Activated naive CD8-positive, alpha-beta T cell treated with anti-CD3 and anti-CD28 coated beads for 36 hours (primary cell): ENCODE measurements at places on chromosomes 3 and 15.

DNA sequence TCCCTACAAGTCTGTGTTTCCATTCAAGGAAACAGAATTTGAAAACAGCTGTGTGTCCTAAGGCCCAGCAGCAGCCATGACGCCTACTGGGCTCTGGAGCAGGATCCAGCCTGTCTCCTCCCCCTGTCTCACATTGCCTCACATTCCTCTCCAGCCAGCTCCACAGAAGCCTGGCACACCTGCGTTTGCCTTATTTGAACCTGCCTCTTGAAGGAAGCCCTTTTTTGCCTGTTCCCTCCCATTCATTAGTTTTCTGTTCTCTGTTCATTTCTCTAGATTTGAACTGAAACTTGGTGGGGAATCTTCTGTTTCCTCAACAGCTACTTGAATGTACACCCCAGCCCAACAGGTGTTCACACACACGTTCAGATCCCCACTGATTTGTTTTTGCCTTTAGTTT, 890.5 kb downstream of the TUSC7 start:
- DNase-seq: no peak
- H3K27me3 ChIP-seq: no peaks in the 10 kb centered on the region
- H3K4me3 ChIP-seq: no peak overlapping the region

DNA sequence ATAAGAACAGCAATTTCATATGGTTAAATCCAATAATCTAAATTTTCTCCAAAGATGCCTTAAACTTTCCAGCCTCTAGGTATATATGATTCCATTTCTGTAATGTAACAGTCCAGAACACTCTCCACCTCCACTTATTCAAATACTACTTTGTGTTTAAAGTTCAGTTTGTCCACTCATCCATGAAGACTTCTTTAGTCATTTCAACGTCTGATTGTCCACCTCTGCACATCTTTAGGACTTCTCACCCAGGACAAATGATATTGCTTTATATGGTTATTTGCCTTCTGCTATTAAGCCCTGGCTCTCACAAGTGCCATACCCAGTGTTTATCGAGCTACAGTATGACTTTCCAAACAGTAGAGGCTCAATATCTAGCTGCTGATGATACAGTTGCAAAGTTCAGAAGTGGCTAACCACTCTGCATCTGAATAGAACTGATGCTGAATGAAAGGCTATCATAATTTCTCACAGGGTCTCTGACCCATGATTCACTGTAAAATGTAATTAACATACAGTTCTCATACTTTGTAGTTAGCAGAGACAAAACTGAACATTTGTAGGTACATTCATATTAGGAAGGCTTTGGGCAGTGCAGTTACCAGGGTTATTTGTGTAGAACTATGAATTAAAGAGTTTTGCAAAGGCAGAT, 93.7 kb upstream of the MBNL1 start:
- H3K27ac ChIP-seq: no peak overlapping the region
- no peaks in the 10 kb centered on the region for H3K27me3 ChIP-seq
- no peak for DNase-seq
- no peak overlapping the region for H3K4me3 ChIP-seq
- H3K4me1 ChIP-seq: peaks cover 15% of the 10 kb centered on the region

DNA sequence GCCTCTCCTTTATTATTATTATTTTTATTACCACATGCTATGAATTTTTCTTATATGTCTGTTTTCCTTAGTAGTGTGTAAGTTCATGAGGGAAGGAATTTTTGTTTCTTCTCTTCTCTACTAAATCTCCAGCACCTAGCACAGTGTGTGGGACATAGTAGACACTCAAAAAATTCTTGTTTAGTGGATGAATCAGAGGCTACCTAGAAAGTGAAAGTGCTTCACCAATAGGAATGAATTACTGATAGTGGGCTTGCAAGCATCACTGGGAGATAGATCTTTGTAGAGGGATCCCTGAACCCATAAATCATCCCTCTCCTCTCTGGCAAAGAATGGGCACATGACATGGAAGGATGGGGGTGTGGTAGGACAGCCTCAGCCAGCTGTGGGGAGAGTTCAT, 8.5 kb downstream of the SPTBN5 start:
- peaks cover 7% of the 10 kb centered on the region for H3K27me3 ChIP-seq
- DNase-seq: no peak
- H3K4me3 ChIP-seq: no peak overlapping the region
- no peak overlapping the region for H3K27ac ChIP-seq
- no peaks in the 10 kb centered on the region for H3K36me3 ChIP-seq

DNA sequence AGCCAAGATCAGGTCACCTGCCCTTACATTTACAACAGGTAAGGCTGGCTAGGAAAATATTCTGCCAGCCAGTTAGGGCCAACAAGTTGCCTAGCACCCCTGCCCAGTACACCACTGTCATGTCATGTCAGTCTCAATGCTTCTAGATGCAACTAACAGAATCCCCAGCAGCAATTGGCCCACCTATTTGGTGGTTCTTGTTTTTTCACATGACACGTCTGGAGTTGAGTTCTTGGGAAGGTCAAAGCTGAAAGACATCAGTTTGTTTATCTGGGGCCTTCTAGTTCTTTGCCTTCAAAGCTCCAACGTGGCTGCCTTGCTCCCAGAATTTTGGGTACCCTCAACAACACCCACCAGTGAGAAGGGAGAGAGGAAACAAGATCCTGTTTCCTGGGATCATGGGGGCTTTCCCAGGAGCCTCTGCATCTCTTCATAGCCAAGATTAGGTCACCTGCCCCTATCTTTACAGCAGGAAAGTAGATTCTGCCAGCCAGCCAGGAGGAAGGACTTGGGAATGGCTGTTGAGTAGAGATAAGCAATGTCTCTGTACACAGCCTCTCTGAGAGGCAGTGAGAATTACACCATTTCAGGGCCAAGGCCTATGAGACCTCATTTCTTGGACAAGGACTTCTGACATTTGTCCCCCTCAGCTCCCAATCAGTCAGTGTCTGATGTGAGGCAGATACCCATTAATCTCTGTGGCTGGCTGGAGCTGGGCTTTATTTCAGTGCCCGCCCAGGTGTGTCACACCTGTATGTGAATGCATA, 8.6 kb downstream of the GPX1 start:
- no peak for DNase-seq
- no peak overlapping the region for H3K4me3 ChIP-seq
- H3K27ac ChIP-seq: no peak overlapping the region
- H3K4me1 ChIP-seq: peaks cover 9% of the 10 kb centered on the region
- peaks cover 4% of the 10 kb centered on the region for H3K36me3 ChIP-seq

- peaks cover 3% of the 10 kb centered on the region for H3K27me3 ChIP-seq
- peak overlapping the region; percentile 30 for H3K4me3 ChIP-seq
- peak; percentile 91 for DNase-seq
- H3K27ac ChIP-seq: peak overlapping the region; percentile 78
These were observed 217.0 kb upstream of the ICE2 start for GRCh38 chr15:60695713-60696522.

DNA sequence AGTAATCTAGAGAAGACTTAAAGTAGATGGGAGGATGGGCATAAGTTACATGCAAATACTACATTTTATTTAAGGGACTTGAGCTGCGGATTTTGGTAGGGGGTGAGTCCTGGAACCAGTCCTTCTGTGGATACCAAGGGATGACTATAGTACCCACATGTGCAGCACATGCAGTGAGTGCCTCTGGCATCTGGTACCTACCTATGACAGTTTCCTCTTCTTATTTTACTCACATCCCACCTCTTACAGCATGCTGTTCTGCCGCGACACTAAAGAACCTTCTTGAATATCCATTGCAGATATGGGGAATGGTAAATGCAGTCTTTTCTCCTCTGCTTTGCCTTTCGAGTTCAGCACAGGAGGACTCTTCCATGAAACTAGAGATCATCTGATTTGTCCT, 1.7 kb downstream of the TSEN2 start:
- H3K4me1 ChIP-seq: peaks cover 36% of the 10 kb centered on the region
- H3K27ac ChIP-seq: no peak overlapping the region
- H3K27me3 ChIP-seq: no peaks in the 10 kb centered on the region

GRCh38 chr3:22887664-22888291, 315.3 kb upstream of the UBE2E2 start:
- no peak for DNase-seq
- H3K4me3 ChIP-seq: no peak overlapping the region
- no peak overlapping the region for H3K27ac ChIP-seq
- no peaks in the 10 kb centered on the region for H3K36me3 ChIP-seq
- no peaks in the 10 kb centered on the region for H3K27me3 ChIP-seq
- H3K4me1 ChIP-seq: no peaks in the 10 kb centered on the region

GRCh38 chr15:67196672-67197363, 57.6 kb downstream of the AAGAB start:
- peaks cover 7% of the 10 kb centered on the region for H3K4me1 ChIP-seq
- no peaks in the 10 kb centered on the region for H3K27me3 ChIP-seq
- peak overlapping the region; percentile 14 for H3K27ac ChIP-seq
- DNase-seq: no peak
- peaks cover 49% of the 10 kb centered on the region for H3K36me3 ChIP-seq

DNA sequence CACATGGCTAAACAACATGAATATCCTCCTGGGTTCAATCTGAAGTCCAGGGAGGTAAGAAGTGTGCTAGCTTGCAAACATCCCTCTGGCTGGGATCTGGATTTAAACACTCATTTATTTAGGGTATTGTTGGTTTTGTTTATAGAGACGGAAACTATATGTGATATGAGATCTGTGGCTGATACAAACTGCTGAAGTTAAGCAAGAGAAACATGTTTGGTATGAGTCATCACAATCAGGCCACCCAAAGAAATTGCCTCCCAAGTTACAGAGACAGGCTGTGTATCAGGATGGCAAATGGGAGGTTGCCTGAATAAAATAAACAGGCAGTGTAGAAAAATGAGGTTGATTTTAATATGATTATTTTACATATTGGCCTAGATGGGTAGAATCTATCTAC, 562.1 kb downstream of the IGSF11 start:
- no peaks in the 10 kb centered on the region for H3K27me3 ChIP-seq
- no peaks in the 10 kb centered on the region for H3K4me1 ChIP-seq
- DNase-seq: no peak
- H3K27ac ChIP-seq: no peak overlapping the region
- H3K4me3 ChIP-seq: no peak overlapping the region
- no peaks in the 10 kb centered on the region for H3K36me3 ChIP-seq

GRCh38 chr15:99574502-99574901, 8.7 kb downstream of the MEF2A start:
- no peak for DNase-seq
- peak overlapping the region; percentile 0 for H3K27ac ChIP-seq
- no peak overlapping the region for H3K4me3 ChIP-seq
- no peaks in the 10 kb centered on the region for H3K27me3 ChIP-seq

GRCh38 chr3:115623044-115623868, at the start of gene GAP43:
TSS of gene GAP43 (plus strand) at chr3:115623510. CDS start at chr3:115623690, 180 bp downstream.
- H3K27ac ChIP-seq: no peak within 1 kb of the TSS
- peaks cover 47% of the 10 kb centered on the region for H3K27me3 ChIP-seq
- peak; percentile 3 for DNase-seq
- H3K4me1 ChIP-seq: peaks cover 18% of the 10 kb centered on the region
- no peaks in the 10 kb centered on the region for H3K36me3 ChIP-seq

DNA sequence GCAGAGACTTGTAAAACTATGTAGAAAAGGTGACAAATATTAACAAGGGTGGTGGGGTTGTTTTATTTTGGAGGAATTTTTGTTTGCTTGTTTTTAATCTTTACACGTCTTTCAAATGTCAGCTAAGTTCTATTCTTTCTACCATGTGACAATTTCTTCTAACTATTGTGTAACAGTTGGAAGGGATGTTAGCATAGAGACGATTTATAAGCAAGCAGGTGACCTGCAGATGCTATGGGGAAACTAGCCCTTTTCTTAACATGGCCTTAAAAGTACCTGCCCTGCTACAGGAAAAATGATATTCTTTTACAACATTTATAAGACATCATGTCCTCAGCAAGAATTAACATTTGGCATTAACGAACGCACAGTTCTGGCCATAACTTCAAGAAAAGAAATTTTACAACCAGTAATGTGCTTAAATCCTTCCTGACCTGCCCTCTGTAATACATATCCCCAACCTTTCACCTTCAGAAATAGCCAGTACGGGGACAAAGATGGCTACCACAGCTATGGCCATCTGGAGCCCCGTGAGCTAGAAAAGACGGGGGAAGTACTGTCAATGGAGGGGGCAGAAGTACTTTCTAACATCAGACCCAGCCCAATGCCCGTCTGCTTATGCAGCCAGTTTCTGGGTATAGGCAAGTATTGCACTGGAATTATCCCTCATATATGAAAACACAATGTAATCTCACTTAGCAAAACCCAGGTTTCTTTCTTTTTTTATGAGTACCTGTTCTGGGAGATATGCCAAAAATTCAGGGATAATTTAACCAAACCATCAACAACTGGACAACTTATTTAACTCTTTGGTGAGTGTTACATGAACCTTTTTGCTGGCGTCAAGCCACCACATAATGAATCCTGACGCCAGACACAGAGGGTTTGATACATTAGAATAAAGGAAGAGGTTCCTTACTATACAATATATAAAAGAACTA, 67.7 kb upstream of the NR2F2 start:
- peaks cover 15% of the 10 kb centered on the region for H3K27me3 ChIP-seq
- no peak overlapping the region for H3K4me3 ChIP-seq
- H3K36me3 ChIP-seq: no peaks in the 10 kb centered on the region
- no peak overlapping the region for H3K27ac ChIP-seq
- no peaks in the 10 kb centered on the region for H3K4me1 ChIP-seq

DNA sequence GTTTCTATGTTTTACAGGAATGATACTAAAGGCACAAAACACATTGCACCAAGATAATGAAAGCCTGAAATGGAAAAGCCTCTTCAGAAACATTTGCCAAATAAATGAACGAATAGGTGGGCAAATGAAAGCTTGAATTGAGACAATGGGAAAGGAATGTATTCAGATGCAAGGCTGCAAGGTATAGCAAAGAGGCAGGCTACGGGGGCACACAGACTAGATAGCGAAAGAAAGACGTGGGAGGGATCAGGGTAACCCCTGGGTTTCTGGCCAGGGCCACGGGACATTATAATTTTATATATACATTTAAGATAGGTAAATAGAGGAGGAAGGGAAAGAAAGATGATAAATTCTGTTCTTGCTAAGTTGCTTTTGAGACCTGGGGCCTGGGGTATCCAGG, 95.9 kb upstream of the NLGN1 start:
- H3K27me3 ChIP-seq: no peaks in the 10 kb centered on the region
- DNase-seq: no peak
- H3K36me3 ChIP-seq: no peaks in the 10 kb centered on the region
- H3K27ac ChIP-seq: no peak overlapping the region
- no peak overlapping the region for H3K4me3 ChIP-seq
